ENCODE measurements at places on chromosomes 11 and 22. TPM values are rescaled to one million over a fixed set of nuclear protein-coding genes. Genes with fewer than 3 reads are reported as not detected.

HTR3A gene
- not detected for total RNA-seq

MYO18B gene
- 0.29 TPM for total RNA-seq

FAM180B gene
- not detected for total RNA-seq

CASP12 gene
- total RNA-seq: not detected

SAMM50 gene
- total RNA-seq: 45.6 TPM

TSSC4 gene
- total RNA-seq: 22.9 TPM

OR52E8 gene
- total RNA-seq: not detected

MADD gene
- 17.0 TPM for total RNA-seq

BUD13 gene
- total RNA-seq: 19.5 TPM

DNA sequence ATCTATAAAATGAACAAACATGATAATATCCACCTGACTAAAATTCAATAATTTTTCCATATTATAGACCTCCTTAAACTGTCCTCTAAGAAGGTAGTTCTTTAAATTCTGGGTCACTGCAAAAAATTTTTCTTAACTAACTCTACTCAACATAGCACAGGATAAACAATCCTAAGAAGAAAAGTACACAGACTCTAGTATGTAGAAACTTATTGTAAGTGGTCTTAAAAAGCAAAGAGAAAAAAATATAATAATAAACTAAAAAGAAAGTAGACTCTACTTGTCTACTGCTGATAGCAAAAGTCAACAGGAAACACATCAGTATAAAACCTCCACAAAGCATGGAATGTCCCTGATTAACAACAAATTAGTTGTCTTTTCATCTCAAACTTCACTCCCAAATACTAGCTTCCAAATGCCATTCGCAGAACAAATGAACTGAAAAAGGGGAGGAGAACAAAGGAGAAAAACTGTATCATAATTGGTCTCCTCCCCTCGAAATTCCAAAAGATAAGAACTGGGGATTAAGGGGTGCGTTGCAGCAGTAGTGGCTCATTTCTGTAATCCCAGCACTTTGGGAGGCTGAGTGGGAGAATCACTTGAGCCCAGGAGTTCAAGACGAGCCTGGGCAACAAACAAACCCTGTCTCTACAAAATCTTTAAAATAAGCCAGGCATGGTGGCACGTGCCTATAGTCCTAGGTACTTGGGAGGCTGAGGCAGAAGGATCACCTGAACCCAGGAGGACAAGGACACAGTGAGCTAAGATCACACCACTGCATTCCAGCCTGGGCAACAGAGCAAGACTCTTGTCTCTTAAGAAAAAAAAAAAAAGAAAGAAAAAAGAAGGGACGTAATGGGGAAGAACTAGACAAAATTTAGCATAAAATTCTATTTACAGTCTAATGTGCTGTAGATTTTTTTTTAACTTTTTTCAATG is 6.5 kb downstream of the FCHSD2 start:
- no peak for DNase-seq

- DNase-seq: peak; percentile 78
Observed at GRCh38 chr11:126139111-126140091, 72.0 kb downstream of the RPUSD4 start.

GRCh38 chr22:31947296-31947695 is 3.0 kb downstream of the YWHAH start:
- peak; percentile 29 for DNase-seq

GRCh38 chr22:19967850-19968449 is 26.3 kb upstream of the TXNRD2 start:
- DNase-seq: no peak

- peak; percentile 55 for DNase-seq
Observed at GRCh38 chr11:128632141-128632791, 44.9 kb upstream of the ETS1 start.

DNA sequence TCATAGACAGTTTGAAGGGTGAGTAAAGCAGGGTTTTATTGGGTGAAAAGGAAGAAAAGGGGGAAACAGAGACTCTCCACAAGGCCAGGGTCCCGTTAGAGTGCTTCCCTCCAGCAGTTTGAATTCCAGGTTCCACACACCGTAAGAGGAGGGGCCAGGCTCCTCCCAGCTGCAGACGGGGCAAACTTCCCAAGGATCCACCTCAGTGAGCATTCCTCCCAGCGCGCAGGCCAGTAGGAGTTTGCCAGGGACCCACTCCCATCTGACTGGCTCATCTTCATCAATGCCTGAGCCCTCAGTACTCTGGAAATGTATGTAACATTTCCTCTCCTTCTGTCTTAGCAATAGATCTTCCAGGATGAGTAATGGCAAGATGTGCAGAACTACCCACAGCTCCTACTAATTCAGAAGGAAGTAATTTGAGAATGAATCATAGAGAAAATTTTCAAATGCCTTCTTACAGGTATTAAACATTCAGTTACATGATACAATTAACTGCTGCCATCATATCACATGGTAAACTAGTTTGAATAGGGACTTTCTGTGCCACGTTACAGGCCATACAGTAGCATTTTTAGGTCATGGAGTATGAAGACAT is 34.0 kb upstream of the TRPC6 start:
- DNase-seq: peak; percentile 1

DNA sequence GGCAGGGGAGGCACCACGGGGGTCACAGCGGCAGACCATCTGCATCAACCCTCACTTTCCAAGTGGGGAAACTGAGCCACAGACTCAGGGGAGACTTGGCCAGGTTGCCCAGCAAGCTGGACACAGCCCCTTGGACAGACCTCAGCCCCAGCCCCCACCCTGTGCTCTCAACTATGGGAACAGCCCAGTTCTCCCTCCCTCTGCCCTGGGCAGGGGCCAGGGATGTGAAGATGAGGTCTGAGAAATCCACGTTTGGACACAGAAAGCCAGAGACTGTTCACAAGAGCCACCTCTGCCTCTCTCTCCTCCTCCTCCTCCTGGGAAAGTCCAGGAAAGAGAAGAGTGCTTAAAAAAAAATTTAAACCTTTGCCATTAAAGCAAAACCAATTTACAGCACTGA is 50.1 kb downstream of the ELFN2 start:
- DNase-seq: no peak

DNA sequence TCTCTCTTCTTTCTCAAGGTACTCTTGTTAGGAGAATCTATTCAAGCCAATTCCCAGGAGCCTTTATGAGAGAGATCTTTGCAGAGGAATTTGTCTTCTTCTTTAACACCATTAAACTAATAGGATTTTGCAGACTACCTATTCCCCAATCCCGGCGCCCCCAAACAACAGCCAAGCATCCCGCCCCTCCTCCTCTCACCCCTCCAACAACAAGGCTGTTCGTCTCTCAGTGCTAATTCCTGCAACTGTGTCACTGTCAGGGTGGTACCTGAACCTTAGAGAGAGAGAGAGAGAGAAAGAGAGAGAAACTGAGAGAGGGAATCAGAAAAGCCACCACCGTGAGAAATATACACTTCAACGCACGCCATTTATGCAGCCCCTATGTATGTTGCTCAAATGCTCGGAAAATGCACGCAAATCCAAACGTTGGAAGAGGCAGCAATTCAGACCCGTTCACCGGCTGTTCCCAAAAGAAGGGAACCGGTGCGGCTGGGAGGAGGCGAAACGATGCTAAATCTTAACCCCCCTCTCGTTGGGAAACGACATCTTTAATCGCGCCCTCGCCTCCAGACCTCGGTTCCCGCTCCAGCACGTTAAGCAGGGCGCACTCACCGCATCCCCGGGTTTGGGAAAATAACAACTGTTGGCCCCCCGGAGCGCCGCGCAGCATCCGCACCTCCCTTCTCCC is 961 bp downstream of the KCNA4 start:
- no peak for DNase-seq

- DNase-seq: peak; percentile 51
Observed at GRCh38 chr11:119316016-119316728, 758 bp downstream of the MCAM start.

- peak; percentile 21 for DNase-seq
Observed at GRCh38 chr11:125074511-125075241, 11.6 kb downstream of the SLC37A2 start.

DNA sequence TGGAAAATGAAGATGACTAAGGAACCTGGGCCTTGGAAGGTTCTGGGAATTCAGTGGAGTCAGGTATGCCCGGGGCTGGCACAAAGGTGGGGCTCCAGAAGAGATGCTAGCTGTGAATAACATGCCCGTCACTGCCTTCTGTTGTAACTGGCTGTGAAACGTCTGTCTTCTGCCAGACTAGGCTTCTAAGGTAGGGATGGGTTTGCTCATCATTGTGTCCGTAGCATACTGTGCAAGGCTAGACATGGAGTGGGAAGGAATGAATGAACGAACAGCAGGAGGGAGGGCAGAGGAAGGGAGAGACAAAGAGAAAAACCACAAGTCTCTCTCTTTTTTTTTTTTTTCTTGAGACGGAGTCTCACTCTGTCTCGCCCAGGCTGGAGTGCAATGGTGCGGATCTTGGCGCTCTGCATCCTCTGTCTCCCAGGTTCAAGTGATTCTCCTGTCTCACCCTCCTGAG is 327.4 kb downstream of the MN1 start:
- DNase-seq: no peak

- no peak for DNase-seq
Observed at GRCh38 chr11:14672635-14673034, 29.0 kb downstream of the PDE3B start.

- no peak for DNase-seq
Observed at GRCh38 chr11:118334745-118335144, 7.8 kb downstream of the CD3D start.

- DNase-seq: no peak
Observed at GRCh38 chr11:117271208-117271607, 19.9 kb upstream of the BACE1-AS start.

DNA sequence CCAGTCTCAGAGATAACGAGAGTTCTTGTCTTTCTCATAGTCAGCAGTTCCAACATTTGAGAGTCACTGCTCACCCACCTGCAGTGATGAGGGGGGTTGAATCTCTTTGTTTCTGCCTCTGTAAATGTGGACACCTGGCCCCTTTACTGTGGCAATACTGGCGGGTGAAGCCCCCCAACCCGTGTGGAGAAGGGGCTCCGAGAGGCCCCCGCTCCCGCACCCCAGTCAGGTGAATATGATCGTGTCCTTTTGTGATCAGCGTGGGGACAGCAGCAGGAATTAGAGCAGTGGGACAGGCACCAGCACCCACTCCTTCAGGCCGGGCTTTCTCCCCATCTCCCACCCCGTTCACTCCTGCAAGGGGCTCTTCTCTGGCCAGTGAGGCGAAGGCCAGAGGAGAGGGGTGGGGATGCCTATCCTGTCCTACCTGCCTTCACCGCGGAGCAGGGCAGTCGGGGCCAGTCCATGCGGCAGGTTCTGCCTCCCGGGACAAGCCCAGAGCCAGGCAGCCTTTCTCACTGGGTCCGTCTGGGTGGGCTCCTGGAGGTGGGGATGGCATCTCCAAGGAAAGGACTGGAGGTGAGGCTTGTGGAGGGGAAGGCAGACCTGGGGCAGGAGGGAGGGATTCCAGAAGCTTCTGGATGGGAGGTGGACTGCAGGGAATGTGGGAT is 12.7 kb upstream of the CELSR1 start:
- DNase-seq: no peak

GRCh38 chr11:105491394-105491793 is 118.5 kb upstream of the GRIA4 start:
- DNase-seq: no peak

GRCh38 chr11:128484172-128484571 is 103.2 kb downstream of the ETS1 start:
- no peak for DNase-seq

- peak; percentile 95 for DNase-seq
Observed at GRCh38 chr22:39292561-39293074, 26.8 kb downstream of the RPL3 start.

GRCh38 chr11:61429346-61429690 is 457 bp downstream of the CPSF7 start:
- DNase-seq: peak; percentile 64

GRCh38 chr22:40922484-40923303 is 28.5 kb upstream of the RBX1 start:
- peak; percentile 52 for DNase-seq

DNA sequence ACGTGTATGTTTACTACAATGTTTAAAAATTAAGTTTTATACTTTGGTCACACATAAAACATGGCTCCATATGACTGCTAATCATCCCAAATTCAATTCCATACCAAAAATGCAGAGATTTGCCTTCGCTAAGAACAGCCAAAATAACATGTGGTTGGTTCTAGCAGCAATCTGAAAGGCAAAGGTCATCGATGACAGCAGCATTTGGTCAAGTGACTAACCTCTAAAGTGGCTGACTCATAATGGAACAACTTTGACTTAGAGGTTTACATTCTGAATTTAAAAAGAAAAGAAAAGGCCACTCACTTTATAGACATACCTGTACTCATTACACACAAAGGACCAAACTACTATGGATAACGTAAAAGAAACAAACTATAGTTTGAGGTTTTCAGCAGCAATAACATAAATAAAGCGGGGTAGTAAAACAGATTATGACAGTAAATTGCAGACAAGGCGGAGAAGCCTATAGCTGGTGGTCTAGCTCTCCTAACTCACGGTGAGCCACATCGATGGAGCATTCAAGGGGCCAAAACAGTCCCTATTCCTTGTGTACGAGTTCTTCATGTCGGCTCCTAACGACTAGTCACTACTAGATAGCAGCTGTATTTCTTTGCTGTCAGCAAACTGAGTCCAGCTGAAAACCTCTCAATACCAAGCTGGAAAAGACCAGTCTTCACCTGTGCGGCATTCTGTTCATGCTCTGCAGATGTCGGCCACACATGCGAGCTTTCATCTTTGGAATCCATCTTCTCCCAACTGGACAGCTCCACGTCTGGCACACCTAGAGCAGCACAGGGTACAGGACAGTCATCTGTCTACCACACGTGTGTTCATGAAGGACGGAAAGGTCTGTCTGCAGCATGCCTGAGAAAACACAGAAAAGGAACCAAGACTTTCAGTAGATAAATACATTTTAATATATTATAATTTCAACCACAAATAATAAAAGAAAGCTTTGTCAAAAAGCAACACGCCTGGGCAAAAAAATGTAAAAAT is 42.1 kb downstream of the PRDM10 start:
- DNase-seq: peak; percentile 87

DNA sequence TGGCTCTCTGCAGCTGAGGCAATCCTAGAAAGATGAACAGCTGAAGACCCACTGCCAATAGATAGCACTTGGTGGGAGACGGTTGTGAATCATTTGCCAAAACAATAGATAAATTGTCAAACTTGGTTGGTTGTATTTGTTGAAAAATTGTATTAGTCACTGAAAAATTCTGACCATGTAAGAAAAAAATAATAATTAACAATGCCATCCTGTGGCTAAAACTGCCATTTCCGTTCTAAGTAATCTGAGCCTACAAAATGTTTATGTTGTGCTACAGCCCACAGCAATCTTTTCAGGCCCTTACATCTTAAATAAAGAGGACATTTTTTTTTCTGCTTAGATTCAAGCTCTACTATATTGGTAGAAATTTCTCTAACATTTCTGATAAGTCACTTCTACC is 103.2 kb upstream of the ANO3 start:
- peak; percentile 14 for DNase-seq

GRCh38 chr11:103109818-103110388 is 677 bp downstream of the DYNC2H1 start:
- DNase-seq: peak; percentile 11

Data from RPMI7951 (cell line).